ENCODE measurements at places on chromosomes 3 and 15. TPM values are rescaled to one million over a fixed set of nuclear protein-coding genes. Genes with fewer than 3 reads are reported as not detected.

Gene PXYLP1
- total RNA-seq, result 7.8 TPM

Gene DYNLT2B
- total RNA-seq, result 5.3 TPM

Gene TRPM1
- not detected for total RNA-seq

Gene LRRC49
- total RNA-seq, result 6.3 TPM

Gene INSYN1
- total RNA-seq, result not detected

Gene CHRNA3
- total RNA-seq, result not detected

Gene FMN1
- total RNA-seq, result 19.6 TPM

Gene SLC28A1
- 0.70 TPM for total RNA-seq

Gene CFAP100
- total RNA-seq, result not detected

Gene DYNC1LI1
- total RNA-seq, result 30.1 TPM

Gene CHL1
- not detected for total RNA-seq

Gene FAM43A
- total RNA-seq, result 12.8 TPM

Gene TUSC7
- not detected for total RNA-seq

GRCh38 chr3:28973609-28974008, 307.3 kb upstream of the RBMS3 start:
- H3K27ac ChIP-seq, result no peak overlapping the region
- H3K27me3 ChIP-seq, result no peaks in the 10 kb centered on the region
- H3K4me3 ChIP-seq, result no peak overlapping the region
- H3K36me3 ChIP-seq, result no peaks in the 10 kb centered on the region
- no peak for DNase-seq

GRCh38 chr3:152466784-152467183, 198.1 kb downstream of the MBNL1 start:
- H3K4me3 ChIP-seq, result no peak overlapping the region
- H3K27me3 ChIP-seq, result no peaks in the 10 kb centered on the region
- peaks cover 32% of the 10 kb centered on the region for H3K36me3 ChIP-seq
- DNase-seq, result no peak
- no peaks in the 10 kb centered on the region for H3K4me1 ChIP-seq

DNA sequence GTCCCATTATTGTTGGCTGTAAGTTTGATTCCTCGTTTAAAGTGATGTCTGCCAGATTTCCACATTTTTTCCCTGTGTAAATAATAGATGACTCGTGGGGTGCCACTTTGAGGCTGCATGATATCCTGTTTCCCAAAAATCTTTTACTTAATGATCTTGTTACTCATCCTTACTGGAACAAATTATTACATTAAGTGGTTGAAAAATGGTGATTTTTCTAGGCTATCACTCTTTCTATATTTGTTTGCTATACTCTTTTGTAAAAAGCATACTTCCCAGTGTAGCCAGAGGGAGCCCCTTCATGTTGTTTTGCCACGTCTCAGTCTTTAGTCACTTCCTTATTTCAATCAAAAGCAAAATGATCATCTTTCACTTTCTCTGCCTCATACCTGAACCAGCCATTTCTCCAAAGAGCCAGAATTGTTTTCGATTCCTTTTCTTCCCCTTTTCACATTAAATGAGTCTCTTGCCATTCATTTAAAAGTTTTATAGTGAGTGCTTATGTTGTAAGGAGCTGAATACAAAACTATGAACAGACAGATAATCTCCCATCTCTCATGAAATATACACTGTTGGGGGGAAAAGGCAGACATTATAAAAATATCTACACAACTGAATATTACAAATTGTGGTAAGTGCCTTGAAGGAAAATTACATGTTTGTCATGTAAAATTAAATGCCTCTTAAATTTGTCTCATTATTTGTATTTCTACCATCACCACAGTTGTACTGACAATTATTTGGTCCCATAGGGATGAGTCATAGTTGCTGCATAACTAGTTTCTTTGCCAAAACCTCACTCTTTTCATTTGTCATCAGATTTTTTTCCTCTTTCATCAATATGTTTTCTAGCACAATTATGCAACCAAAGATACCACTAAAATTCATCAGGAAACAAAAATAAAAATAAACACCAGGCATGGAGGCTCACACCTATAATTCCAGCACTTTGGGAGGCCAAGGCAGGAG, 41.5 kb downstream of the ADGRG7 start:
- H3K4me3 ChIP-seq, result peak overlapping the region; percentile 7
- peaks cover 20% of the 10 kb centered on the region for H3K4me1 ChIP-seq
- H3K36me3 ChIP-seq, result no peaks in the 10 kb centered on the region
- H3K27ac ChIP-seq, result peak overlapping the region; percentile 52
- peak; percentile 86 for DNase-seq

GRCh38 chr3:101069901-101070798, 76.9 kb upstream of the ABI3BP start:
- peaks cover 27% of the 10 kb centered on the region for H3K4me1 ChIP-seq
- H3K27me3 ChIP-seq, result no peaks in the 10 kb centered on the region
- H3K4me3 ChIP-seq, result no peak overlapping the region
- H3K27ac ChIP-seq, result no peak overlapping the region
- no peaks in the 10 kb centered on the region for H3K36me3 ChIP-seq

GRCh38 chr3:97680210-97680609, 84.3 kb upstream of the ARL6 start:
- no peak for DNase-seq
- no peak overlapping the region for H3K4me3 ChIP-seq
- no peaks in the 10 kb centered on the region for H3K4me1 ChIP-seq
- no peaks in the 10 kb centered on the region for H3K27me3 ChIP-seq
- H3K27ac ChIP-seq, result no peak overlapping the region

DNA sequence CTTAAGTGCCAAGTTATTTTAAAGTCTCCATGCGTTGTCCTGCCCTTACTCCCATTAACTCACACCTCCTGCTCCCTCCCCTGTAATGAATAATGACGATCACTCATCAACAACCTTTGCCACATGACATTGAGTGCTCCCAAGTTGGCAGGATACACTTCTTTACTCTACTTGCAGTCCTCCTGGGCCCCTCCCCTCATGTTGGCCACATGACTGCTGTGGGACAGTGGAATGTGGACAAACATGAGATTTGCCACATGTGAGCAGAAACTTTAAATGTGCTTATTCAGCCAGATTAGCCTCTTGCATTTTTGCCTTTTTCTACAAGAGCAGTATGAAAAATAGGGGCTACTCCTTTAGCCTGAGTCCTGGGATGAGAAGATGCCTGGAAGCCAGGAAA, 167.9 kb downstream of the DCLK3 start:
- DNase-seq, result no peak
- H3K4me1 ChIP-seq, result peaks cover 12% of the 10 kb centered on the region
- no peak overlapping the region for H3K27ac ChIP-seq
- H3K27me3 ChIP-seq, result no peaks in the 10 kb centered on the region
- H3K4me3 ChIP-seq, result no peak overlapping the region

GRCh38 chr3:125151916-125152315, 60.6 kb downstream of the SLC12A8 start:
- no peaks in the 10 kb centered on the region for H3K27me3 ChIP-seq
- no peak for DNase-seq
- no peak overlapping the region for H3K4me3 ChIP-seq
- no peak overlapping the region for H3K27ac ChIP-seq
- no peaks in the 10 kb centered on the region for H3K36me3 ChIP-seq

GRCh38 chr3:153911116-153911515, 210.1 kb upstream of the ARHGEF26 start:
- no peak for DNase-seq
- no peaks in the 10 kb centered on the region for H3K4me1 ChIP-seq
- H3K36me3 ChIP-seq, result no peaks in the 10 kb centered on the region
- no peak overlapping the region for H3K4me3 ChIP-seq

GRCh38 chr3:170801597-170801996, 68.4 kb downstream of the RPL22L1 start:
- H3K4me1 ChIP-seq, result 0 out of 2 replicates have a peak, but pooled peaks cover 4% of the 10 kb centered on the region
- no peak overlapping the region for H3K4me3 ChIP-seq
- no peak for DNase-seq
- no peak overlapping the region for H3K27ac ChIP-seq

DNA sequence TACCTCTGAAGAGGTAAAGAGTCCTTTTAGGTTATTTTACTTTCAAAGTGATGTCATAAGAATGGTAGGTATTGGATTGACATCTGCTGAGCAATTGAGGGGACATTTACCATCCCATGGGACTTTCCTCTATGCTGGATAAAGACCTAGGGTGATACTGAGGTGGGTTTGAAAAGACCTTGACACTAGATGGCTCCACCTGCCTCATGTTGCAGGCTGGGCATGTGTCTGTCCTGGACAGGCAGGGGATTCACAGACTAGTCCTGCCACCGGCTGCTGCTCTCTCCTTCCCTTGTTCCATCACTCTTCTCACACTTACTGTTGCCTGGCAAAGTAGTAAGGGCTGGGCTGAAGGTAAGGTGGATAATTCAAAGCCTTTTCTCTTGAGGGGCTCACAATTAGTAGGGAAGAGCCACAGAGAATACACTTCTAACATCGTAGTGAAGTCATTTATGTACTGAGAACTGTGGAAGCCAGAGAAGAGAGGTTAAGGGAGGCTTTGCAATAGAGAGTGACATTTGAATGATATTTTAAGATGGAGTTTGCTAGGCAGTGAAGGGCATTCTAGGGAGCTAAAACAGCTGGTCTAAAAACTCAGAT, 27.7 kb downstream of the TRAK1 start:
- peaks cover 28% of the 10 kb centered on the region for H3K4me1 ChIP-seq
- no peaks in the 10 kb centered on the region for H3K27me3 ChIP-seq
- no peaks in the 10 kb centered on the region for H3K36me3 ChIP-seq
- H3K27ac ChIP-seq, result no peak overlapping the region
- DNase-seq, result peak; percentile 53

GRCh38 chr3:107738486-107739183, 215.9 kb downstream of the BBX start:
- no peak overlapping the region for H3K27ac ChIP-seq
- H3K36me3 ChIP-seq, result no peaks in the 10 kb centered on the region
- no peak overlapping the region for H3K4me3 ChIP-seq

DNA sequence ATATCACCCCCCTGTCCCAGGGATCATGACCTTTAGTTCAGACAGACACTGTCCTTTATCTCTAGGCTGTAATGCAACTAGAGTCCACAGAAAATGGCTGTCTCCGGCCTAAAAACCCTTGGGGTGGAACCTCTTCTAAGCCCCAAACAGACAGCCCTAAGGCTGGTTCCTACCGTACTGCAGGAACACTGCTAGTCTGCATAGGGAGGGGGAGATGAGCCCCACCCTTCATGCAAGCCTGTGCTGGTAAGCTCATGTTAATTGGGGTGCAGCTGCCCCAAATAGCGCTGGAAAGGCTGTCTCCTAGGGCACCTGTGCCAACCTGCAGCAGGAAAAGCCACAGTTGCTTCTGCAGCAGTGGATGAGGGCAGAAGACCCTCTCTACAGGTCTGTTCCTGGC, 252.1 kb upstream of the MDFIC2 start:
- H3K27ac ChIP-seq, result no peak overlapping the region
- H3K36me3 ChIP-seq, result no peaks in the 10 kb centered on the region
- no peaks in the 10 kb centered on the region for H3K4me1 ChIP-seq

GRCh38 chr15:23564821-23565394, 566 bp upstream of the MKRN3 start:
- H3K36me3 ChIP-seq, result 0 out of 2 replicates have a peak, but pooled peaks cover 6% of the 10 kb centered on the region
- DNase-seq, result no peak
- H3K27me3 ChIP-seq, result no peaks in the 10 kb centered on the region
- peak overlapping the region; percentile 94 for H3K27ac ChIP-seq

- no peak overlapping the region for H3K27ac ChIP-seq
- no peak overlapping the region for H3K4me3 ChIP-seq
- H3K36me3 ChIP-seq, result peaks cover 8% of the 10 kb centered on the region
- H3K4me1 ChIP-seq, result peaks cover 8% of the 10 kb centered on the region
- H3K27me3 ChIP-seq, result no peaks in the 10 kb centered on the region
Observed at GRCh38 chr3:11335056-11335608, 62.9 kb downstream of the ATG7 start.

- DNase-seq, result no peak
- H3K4me3 ChIP-seq, result no peak within 1 kb of the TSS
- no peaks in the 10 kb centered on the region for H3K36me3 ChIP-seq
Observed at GRCh38 chr3:178536211-178537079, at the start of gene KCNMB2. Gene KCNMB2 (plus strand): TSS chr3:178536436.

GRCh38 chr15:34203936-34204335, 6.0 kb downstream of the KATNBL1 start:
- no peak overlapping the region for H3K4me3 ChIP-seq
- H3K27me3 ChIP-seq, result no peaks in the 10 kb centered on the region
- 0 out of 2 replicates have a peak, but pooled peaks cover 3% of the 10 kb centered on the region for H3K36me3 ChIP-seq
- H3K27ac ChIP-seq, result no peak overlapping the region

GRCh38 chr15:37425541-37425940, 325.2 kb upstream of the MEIS2 start:
- H3K4me1 ChIP-seq, result no peaks in the 10 kb centered on the region
- no peak overlapping the region for H3K4me3 ChIP-seq
- no peaks in the 10 kb centered on the region for H3K36me3 ChIP-seq
- DNase-seq, result peak; percentile 12
- no peak overlapping the region for H3K27ac ChIP-seq

DNA sequence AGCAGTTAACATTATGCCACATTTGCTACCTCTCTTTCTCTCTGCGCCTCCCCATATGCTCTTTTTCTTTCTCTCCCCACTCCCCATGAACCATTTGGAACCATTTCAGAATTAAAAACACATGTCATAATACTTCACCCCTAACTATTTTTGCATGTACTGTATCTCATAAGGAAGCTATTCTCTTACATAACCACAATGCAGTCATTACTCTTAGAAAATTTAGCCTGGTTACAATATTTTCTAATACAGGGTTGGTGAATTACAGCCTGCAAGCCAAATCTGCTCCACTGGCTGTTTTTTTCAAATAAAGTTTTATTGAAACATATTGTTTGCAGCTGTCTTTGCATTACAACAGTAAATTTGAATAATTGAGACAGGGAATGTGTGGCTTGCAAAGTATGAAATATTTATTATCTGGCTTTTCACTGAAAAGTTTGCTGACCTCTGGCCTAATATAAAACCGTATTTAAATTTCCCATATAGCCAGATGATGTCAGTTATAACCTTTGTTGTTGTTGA, 62.8 kb downstream of the SGO1 start:
- H3K27me3 ChIP-seq, result no peaks in the 10 kb centered on the region
- no peak overlapping the region for H3K27ac ChIP-seq
- H3K36me3 ChIP-seq, result no peaks in the 10 kb centered on the region
- H3K4me3 ChIP-seq, result no peak overlapping the region
- DNase-seq, result no peak
- H3K4me1 ChIP-seq, result no peaks in the 10 kb centered on the region

GRCh38 chr15:41773332-41773728, 954 bp upstream of the MAPKBP1 start:
- H3K27me3 ChIP-seq, result no peaks in the 10 kb centered on the region
- no peak for DNase-seq
- no peaks in the 10 kb centered on the region for H3K36me3 ChIP-seq
- H3K4me3 ChIP-seq, result peak overlapping the region; percentile 80
- peak overlapping the region; percentile 64 for H3K27ac ChIP-seq

- no peaks in the 10 kb centered on the region for H3K27me3 ChIP-seq
- no peak overlapping the region for H3K4me3 ChIP-seq
- no peak for DNase-seq
- H3K27ac ChIP-seq, result no peak overlapping the region
- no peaks in the 10 kb centered on the region for H3K36me3 ChIP-seq
Observed at GRCh38 chr3:65004306-65004705, 316.5 kb upstream of the ADAMTS9 start.

- no peak overlapping the region for H3K4me3 ChIP-seq
- no peaks in the 10 kb centered on the region for H3K27me3 ChIP-seq
- H3K27ac ChIP-seq, result no peak overlapping the region
- peaks cover 14% of the 10 kb centered on the region for H3K4me1 ChIP-seq
- no peaks in the 10 kb centered on the region for H3K36me3 ChIP-seq
Observed at GRCh38 chr3:16658925-16659793, 53.9 kb upstream of the DAZL start.
